ENCODE measurements at places on chromosomes 3 and 15.

GRCh38 chr3:49780080-49780974 lies 6.0 kb downstream of the IP6K1 start:
- DNase-seq, result no peak

GRCh38 chr3:26202169-26202568 lies 412.3 kb downstream of the OXSM start:
- DNase-seq, result no peak

- no peak for DNase-seq
Observed at GRCh38 chr3:16587681-16588060, 17.6 kb downstream of the DAZL start.

DNA sequence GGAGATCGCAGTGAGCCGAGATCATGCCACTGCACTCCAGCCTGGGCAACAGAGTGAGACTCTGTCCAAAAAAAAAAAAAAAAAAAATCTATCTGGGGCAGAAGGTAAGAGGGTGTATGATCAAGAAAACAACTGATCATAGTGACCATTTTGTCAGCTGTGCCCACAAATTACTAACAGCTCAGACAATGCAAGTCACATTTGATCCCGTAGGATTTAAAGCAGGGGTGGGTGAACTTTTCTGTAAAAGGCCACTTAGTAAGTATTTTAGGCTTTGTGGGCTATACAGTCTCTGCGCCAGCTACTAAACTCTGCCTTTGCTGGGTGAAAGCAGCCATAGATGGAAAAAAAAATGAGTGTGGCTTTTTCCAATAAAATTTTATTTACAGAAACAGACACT lies 57.6 kb upstream of the ABI3BP start:
- DNase-seq, result no peak

DNA sequence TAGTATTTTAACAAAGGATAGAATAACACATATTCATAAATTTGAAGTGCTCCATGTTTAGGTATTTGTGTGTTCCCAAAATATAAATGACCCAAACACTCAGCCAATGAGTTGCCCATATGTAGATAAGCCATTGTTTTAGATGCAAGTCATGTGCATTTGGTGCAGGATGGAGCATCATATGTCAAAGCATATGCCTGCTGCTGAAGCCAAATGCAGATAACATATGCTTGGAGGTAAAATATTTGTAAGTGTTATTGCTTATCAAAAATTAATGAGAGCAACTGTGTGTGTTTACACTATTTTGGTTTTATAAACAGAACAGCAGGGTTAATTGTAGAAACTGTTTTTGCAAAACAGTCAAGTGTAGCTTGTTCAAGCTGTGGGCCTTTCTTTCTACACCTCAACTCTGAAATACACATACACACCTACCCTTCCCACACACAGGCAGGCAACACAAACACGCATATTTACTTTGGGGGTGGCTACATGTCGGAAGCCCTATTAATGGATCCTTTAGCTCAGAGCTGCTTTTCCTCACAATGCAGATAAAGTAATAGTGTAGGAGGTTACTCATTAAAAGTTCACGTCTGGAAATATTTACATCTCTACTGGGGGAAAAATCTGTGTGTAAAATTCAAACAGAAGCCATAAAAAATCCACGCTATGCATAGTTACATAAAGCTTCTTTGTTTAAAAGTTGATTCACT lies 521.4 kb downstream of the ZNF385D start:
- no peak for DNase-seq

- DNase-seq, result no peak
Observed at GRCh38 chr15:86247249-86247955, 167.7 kb downstream of the AGBL1 start.

- no peak for DNase-seq
Observed at GRCh38 chr15:100030586-100031229, 297.5 kb upstream of the LYSMD4 start.

- DNase-seq, result no peak
Observed at GRCh38 chr15:70222606-70223005, 124.9 kb upstream of the TLE3 start.

GRCh38 chr3:89098964-89099585 lies 8.3 kb upstream of the EPHA3 start:
- peak; percentile 22 for DNase-seq

GRCh38 chr3:62587579-62588031 lies 214.3 kb upstream of the FEZF2 start:
- DNase-seq, result peak; percentile 53

DNA sequence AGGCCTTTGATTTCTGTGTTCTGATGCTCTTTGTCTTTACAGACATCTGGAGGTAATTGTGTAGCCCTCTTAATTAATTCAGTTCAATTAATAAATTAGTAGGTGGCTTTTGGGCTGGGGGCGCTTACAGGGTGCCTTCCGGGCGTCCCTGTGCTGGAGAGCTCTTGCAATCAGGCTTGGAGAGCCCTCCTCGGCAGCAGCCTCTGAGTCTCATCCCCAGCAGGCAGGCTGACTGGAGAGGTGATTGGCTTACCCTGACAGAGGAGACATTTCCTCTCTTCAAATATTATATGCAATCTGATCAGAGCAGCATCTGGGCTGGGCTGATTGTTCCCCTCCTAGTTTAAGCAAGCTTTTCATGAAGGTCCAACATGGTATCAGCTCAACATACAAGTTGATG lies 250.7 kb downstream of the LPP start:
- DNase-seq, result no peak

- no peak for DNase-seq
Observed at GRCh38 chr3:58581328-58582091, 4.3 kb upstream of the FAM107A start.

- no peak for DNase-seq
Observed at GRCh38 chr3:60906283-60906682, 345.0 kb downstream of the FHIT start.

GRCh38 chr15:60713119-60714084 lies 234.5 kb upstream of the ICE2 start:
- DNase-seq, result no peak

- DNase-seq, result no peak
Observed at GRCh38 chr3:72401005-72401545, 447.2 kb downstream of the SHQ1 start.

- no peak for DNase-seq
Observed at GRCh38 chr15:73677146-73677607, 7.0 kb upstream of the CD276 start.

- no peak for DNase-seq
Observed at GRCh38 chr3:196198771-196199753, 12.1 kb downstream of the ZDHHC19 start.

GRCh38 chr3:2303566-2303965 lies 204.9 kb downstream of the CNTN4 start:
- no peak for DNase-seq

GRCh38 chr3:138367911-138368310 lies 19.5 kb downstream of the MRAS start:
- DNase-seq, result no peak

DNA sequence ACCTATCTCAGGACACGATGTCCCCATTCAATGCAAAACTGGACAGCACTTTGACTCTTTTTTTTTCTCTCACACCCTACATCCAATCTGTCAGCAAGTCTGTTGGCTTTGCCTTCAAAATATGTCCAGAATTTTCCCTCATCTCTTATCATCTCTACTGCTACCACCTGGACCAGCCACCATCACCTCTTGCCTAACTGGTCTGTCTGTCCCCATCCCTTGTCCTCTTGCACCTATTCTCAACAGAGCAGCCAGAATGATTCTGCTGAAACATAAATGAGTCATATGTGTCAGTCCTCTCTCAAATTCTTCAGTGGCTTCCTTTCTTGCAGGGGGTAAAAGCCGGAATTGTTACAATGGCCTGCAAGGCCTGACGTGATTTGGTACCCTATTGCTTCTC lies 105.8 kb downstream of the CYP19A1 start:
- no peak for DNase-seq

DNA sequence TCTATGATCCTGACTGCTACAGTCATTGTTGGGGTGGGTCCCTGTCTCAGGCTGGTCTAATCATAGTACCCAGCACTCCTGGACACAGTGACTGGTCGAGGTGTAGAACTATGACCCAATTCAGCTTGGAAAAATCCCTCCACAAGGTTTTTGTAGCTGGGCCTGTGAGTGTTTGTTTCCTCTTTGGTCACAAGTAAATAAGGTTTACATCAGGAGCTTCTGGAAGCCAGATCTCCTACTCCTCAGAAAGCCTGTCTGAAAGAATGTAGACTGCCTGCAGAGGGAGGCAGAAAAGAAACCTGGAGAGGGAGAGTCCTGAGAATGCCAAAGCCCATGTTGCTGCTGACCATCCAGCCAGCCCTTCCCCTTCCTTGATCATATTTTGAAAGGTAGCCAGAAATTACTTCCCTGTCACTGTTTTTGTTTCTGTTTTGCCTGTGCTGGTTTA lies 123.2 kb downstream of the RAP2B start:
- DNase-seq, result no peak

- DNase-seq, result no peak
Observed at GRCh38 chr3:69900331-69900730, 99.2 kb upstream of the SAMMSON start.

GRCh38 chr3:182686033-182686886 lies 107.0 kb upstream of the ATP11B start:
- DNase-seq, result no peak

- DNase-seq, result no peak
Observed at GRCh38 chr15:29962407-29962806, 120.3 kb upstream of the GOLGA8J start.

DNA sequence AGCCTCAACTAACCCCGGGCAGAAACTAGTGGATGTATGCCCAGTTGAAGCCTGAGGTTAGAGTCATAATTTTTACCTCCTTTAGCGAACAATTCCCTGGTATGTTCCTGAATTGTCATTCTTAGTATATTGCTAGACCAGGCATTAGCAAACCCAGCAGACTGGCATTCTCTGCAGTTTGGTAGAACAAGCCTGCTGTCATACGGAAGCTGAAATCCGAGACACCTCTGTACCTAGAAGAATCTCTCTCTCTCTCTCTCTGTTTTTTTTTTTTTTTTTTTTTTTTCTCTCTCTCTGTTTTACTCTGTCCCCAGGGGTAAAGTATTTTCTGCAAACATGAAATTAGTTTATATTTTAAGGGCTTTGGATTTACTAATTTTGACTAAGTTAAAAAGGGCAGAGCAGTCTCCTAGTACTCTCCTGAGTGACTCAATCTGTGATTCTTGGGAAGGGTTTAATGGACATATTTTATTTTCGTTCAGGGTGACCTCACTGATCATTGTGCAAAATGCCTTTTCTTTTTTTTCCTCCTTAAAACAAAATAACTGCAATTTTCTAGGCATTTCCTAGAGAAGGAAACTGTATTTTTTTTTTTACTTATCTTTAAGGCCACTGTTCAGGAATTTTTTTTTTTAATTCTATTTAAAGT lies 133.6 kb upstream of the ICE2 start:
- no peak for DNase-seq

- no peak for DNase-seq
Observed at GRCh38 chr15:91947293-91947679, 93.8 kb downstream of the SLCO3A1 start.

GRCh38 chr15:39886418-39886817 lies 33.6 kb downstream of the GPR176 start:
- no peak for DNase-seq

- peak; percentile 92 for DNase-seq
Observed at GRCh38 chr15:90560229-90560776, 30.6 kb downstream of the CRTC3 start.

- DNase-seq, result no peak
Observed at GRCh38 chr3:168678730-168679129, 583.0 kb upstream of the GOLIM4 start.

Data from AG09319 (cell line).